ENCODE measurements at places on chromosomes 7 and 10.

- DNase-seq: no peak
Observed at GRCh38 chr10:85862771-85863170, 503.8 kb downstream of the GRID1 start.

DNA sequence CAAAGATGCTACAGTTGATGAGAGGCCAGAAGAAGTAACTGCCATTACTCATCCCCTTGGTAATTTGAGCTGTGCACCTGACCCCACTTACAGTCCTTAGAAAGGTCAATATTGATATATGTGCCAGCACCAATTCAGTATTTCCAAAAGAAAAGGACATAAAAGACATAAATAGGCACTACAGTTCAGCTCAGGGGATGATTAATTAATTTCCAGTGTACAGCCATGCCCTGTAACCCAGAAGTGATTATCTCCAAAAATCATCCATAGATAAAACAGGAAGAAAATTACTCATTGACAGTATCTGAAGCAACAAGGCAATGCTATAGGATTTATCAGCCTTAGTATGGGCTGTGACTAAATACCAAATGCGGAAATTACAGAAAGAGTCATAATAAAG, 82.4 kb downstream of the PHYHIPL start:
- no peak for DNase-seq

DNA sequence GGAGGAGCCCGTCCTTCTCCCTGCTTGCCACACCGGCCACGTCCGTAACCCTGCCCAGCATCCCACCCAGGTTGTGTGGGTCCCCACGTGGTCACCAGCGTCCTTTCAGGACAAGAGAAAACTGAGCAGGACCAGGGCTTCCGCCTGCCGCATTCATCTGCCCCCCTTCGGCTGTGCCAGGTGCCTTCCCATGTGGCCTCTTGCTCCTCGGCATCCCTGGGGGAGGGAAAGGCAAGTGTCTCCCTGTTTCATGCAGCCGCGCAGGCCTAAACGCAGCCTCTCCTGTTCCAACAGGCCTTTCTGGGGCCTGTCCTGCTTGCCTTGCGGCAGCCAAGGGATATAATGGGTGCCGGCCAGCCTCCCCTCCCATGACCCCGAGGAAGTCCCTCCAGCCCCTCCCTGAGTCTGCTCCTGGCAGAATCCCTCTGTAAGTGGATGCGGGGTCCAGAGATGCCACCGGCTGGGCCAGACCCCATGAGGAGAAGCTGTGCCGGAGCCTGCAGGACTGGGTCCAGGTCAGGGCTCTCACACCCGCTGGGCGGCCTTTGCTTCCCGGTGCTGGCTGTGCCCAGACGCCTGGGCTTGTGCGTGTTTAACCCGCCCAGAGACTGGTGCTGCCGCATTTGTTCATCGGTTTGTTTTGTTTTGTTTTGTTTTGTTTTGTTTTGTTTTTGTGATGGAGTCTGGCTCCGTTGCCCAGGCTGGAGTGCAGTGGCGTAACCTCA, 23.1 kb downstream of the SHH start:
- DNase-seq: no peak

GRCh38 chr7:91089382-91089963, 174.8 kb upstream of the FZD1 start:
- no peak for DNase-seq

GRCh38 chr10:86245015-86245394, 121.6 kb downstream of the GRID1 start:
- DNase-seq: no peak

DNA sequence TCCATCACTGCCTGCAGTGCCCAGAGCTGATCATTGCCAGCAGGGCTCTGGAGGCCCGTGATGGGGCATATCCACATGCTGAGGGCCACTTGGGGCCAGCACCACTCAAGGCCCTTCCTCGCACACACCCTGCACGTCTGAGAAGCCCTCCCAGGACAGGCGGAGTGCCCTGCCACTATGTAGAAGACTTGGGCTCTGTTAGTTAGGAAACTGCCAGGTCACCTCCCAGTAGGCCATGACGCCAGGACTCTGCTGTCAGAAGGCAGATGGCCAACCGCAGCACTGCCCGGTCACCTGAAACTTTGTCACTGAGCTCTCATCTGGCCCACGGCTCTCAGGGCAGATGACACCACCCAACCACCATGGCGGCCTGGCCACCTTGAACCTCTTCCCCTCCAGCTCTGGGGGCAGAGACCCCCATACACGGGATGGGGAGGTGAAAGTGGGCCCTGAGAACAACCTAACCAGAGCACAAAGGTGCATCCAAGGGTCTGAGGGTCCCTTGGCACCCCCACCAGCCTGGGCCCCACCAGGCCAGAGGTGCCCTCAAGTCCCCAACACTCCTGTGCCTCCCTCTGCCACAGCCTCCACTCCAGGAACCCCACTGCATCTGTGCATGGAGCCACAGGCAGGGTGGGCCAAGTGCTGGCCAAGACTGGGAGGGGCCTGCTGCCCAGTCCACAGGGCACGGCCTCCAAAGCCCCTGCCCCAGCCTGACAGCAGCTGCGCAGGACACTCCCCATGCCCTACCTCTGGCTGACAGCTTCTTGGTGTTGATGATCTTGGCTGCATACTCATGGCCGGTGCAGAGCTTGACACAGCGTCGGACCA, 41.8 kb downstream of the CAMK2B start:
- DNase-seq: no peak

DNA sequence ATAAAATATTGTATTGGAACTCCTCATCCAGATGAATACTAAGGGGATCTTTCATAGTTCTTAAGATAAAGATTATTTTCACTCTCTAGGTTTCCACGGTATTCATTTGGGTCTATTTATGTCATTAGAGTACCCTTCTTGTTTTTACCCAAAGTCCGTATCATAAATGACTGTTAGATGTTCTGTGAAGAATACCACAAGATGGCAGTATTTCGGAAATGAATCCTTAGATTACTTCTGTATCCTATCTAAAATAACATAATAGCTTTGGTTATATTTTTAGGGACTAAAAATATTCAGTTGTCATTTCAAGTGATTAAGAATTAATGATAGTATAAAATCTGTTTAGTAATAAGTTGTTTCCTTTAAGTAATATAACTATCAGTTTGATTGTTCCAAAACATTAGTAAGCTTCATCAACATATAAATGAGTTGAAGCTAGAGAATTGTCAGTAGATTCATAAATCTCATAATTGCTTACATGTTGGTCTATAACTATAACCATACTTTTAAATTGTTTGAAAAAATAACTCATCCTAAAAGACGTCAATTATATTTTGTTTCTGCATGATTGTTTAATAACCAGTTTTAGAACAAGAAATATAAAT, 337.5 kb upstream of the KCND2 start:
- no peak for DNase-seq

DNA sequence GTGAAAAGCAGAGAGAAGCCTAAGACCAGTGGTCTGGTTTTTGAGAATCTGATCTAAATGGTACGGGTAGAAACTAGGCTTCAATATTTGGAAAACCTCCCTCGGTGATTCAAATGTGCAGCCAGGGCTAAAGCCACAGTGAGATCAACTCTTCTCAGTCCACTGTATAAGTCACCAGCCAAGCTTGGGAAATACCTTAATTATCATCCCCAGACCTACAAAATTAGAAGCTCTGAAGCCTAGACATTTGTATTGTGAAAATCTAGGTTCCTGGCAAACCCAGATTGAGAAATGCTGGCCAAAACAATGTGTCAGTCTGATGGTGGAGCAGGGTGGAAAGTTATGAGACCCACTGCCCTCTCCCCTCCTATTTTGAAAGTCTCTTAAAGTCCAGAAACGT, 131.7 kb downstream of the DGKI start:
- DNase-seq: no peak

- DNase-seq: no peak
Observed at GRCh38 chr7:112266595-112267270, 60.2 kb downstream of the ZNF277 start.

GRCh38 chr7:35849954-35850353, 49.1 kb downstream of the SEPTIN7 start:
- no peak for DNase-seq

DNA sequence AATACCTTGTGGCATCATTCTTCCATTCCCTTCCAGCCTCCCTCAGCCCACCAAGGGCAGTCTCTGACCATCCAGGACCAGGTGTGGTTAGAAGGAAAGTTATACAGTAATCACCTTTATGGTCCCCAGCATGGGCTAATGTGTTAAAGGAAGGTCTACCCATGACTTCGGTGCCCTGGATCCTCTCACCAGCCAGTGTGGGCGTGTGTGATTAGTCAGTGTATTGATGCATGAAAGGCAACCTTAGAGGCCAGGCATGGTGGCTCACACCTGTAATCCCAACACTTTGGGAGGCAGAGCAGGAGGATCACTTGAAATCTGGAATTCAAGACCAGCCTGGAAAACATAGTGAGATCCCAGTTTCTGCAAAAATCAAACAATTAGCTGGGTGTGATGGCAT, 88.9 kb downstream of the APBB1IP start:
- no peak for DNase-seq

GRCh38 chr7:44433255-44434022, 57.0 kb downstream of the NUDCD3 start:
- no peak for DNase-seq

GRCh38 chr7:41110186-41110585, 592.7 kb downstream of the INHBA start:
- no peak for DNase-seq

DNA sequence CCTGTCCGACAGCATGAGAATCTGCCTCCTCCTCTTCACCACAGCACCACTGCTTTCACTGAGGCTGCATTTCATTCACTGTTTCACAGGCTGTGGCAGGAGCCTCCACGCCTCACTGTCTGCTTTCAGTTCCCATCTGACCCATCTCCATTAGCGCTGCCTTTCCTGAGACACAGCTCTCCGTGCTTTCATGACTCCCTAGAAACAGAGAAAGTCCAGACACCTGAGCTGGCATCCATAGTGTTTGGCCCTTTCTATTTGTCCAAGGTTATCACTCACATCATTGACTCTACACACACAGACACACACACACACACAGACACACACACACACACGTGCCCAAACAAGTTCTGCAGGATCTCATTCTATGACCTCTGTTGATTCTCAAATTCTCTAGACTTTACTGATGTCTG, 5.2 kb downstream of the LGI1 start:
- no peak for DNase-seq

GRCh38 chr10:1056326-1057105, at the start of gene WDR37:
Gene WDR37 (plus strand): TSS chr10:1056385. CDS start chr10:1072156, 15,771 bp downstream.
- DNase-seq: peak; percentile 80

DNA sequence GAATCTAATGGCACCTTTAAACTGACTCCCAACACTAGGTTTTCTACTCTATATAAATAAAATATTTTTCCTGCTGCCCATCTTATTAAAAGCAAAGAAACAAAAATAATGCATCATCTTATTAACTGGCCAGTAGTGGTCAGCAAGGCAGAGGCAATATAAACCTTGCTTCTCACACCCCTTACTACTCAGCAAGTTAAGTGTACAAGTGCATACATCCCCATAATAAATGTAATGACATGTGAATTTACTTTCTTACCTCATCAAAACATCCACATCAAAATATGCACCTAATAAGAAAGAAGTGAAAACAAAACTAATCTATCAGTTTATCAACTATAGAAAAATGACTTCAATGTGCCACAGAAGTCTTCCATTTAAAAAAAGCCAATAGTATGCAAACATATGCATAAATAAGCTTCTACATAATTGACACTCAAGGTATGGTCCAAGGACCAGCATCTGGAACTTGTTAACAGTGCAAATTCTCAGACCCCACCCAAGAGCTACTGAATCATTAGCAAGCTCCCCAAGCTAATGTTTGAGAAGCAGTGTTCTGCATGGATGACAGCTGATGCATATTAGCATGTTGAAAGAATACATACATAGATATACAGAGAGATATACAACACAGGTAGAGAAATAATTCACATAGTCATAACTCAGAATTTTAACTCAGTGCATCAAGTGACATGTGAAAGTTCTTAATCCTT, 182.7 kb downstream of the C7orf25 start:
- no peak for DNase-seq

GRCh38 chr7:71414490-71414889, 282.5 kb downstream of the GALNT17 start:
- DNase-seq: no peak

DNA sequence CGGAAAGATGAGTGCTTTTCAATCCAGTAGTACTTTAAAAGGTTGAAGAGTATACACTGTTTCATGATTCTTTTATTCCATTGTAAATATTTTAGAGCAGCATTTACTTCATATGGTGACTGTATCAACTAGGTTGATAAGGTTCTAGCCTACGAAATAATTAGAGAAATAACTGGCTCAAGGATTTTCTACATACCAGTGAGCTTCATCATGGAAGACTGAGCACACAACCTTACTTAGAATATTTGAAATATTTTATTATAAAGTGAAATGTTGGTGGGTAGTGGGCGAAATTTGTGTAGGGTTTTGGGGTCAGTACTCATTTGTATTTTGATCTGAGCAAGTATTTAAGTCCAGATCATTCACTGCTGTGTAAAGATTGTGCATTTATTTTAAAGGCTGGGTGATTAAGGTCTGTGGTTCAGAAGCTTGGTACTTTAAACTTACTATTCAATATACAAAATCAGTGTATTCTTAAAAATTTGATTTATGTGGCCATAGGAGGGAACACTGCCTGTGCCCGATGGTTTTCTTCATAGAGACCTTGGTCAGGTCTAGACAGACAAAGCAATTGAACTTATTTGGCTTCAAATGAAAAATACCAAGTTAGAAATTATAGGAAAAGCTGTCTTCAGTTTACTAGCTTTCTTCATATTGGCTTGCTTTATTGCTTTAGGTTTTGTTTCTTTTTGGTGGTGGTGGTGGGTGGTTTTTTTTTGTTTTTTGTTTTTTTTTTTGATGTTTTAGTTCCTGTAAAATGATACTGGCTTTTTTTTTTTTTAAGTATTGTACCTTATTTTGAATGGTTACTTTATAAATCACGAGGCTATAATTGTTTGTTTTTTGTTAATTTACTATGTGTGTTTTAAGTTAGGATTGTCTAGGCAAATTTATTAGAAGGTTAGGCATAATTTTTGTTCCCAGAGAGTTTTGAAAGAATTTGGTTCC, 3.0 kb downstream of the KMT2E start:
- DNase-seq: no peak

DNA sequence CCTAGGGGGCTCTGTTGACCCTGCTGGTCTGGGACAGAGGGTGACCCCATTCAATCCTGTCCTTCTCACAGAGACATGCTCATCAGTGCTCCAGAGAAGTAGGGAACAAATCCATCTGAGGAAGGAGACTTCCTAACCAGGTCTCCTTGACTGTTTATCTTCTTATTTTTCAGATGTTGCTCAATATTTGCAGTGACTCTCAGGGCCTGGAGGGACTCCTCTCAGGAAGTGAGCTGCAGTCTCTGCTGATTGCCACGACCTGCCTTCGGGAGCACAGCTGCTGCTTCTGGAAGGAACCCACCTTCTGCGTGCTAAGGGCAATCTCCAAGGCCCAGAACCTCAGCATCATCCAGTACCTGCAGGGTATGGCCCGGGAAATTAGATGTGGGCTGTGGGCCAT, 41.0 kb downstream of the WDFY4 start:
- DNase-seq: no peak

DNA sequence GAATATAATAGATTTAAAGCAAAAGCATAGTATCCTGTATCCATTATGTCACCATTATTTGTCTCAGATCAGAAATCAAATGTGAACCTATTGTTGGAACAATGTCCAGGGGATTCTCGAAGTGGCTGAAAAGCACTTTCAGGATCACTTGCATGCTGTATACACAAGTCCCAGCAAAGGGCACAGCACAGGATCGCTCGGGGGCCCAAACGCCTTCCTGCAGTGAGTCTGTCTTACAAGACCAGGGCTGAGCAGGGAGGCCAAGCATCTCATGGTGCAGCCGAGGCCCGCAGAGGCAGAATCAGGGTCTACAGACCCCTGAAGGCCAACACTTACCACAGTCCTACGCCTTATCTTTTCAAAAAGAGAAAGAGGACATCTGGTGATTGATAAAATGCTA, 92.3 kb downstream of the TNS3 start:
- no peak for DNase-seq

GRCh38 chr10:113524539-113525490, 28.0 kb upstream of the HABP2 start:
- no peak for DNase-seq
